Activated CD4-positive, alpha-beta memory T cell treated with anti-CD3 and anti-CD28 coated beads, Interleukin-2, amount 10 ng/mL, durations not matched to agents 7 days and 5 days (primary cell): ENCODE measurements at places on chromosomes 1 and 21. TPM values are rescaled to one million over a fixed set of nuclear protein-coding genes. Genes with fewer than 3 reads are reported as not detected.

DNA sequence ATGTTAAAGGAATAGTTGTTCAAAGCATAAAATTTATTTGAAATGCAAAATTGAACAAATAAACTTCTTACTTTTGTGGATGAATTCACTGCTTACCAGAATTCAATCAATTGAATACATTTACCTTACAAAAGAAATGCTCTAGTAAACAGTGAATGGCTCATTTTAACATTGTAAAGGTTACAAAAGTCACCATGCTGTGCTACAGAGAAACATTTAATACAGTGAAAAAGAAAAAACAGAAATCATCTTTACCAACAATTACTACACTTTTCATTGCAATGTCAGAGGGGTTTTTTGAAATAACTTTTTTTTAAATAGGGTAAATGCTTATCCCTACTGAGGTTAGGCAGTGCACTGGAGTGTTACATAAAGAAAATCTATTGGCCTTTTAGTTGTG, 853.0 kb downstream of the NCAM2 start:
- H3K4me3 ChIP-seq = no peak overlapping the region
- no peaks in the 10 kb centered on the region for H3K27me3 ChIP-seq
- H3K27ac ChIP-seq = no peak overlapping the region
- no peaks in the 10 kb centered on the region for H3K4me1 ChIP-seq

PROK1 gene
- total RNA-seq = not detected

DNA sequence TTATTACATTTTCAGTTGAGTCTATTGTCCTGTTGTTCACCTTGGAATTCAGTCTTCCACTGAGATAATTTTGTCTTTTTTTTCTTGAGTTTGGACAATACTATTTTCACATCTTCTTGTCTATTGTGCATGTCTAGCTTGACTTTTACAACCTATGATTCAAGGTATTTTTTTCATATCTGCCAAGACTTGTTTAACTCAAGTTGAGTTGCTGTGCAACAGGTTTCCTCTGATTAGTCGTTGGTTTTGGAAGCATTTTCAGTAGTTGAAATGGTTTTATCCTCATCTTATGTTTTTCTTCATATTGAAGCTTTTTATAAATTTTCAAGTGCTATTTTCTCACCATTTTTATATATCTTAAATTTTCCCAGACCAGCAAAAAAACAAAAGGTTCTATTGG, 103.6 kb downstream of the SCMH1 start:
- H3K36me3 ChIP-seq = peaks cover 52% of the 10 kb centered on the region
- H3K4me1 ChIP-seq = no peaks in the 10 kb centered on the region

GRCh38 chr21:35563885-35564451, 496.4 kb downstream of the SETD4 start:
- no peak overlapping the region for H3K27ac ChIP-seq
- H3K4me3 ChIP-seq = no peak overlapping the region
- H3K4me1 ChIP-seq = no peaks in the 10 kb centered on the region
- no peak for DNase-seq
- H3K36me3 ChIP-seq = no peaks in the 10 kb centered on the region
- peaks cover 21% of the 10 kb centered on the region for H3K27me3 ChIP-seq

PTPN7 gene
- 228 TPM for total RNA-seq
